ENCODE measurements at places on chromosomes 1 and 21.

GRCh38 chr1:237981223-237981622, 90.5 kb upstream of the ZP4 start:
- DNase-seq, result no peak

GRCh38 chr1:235642943-235643371, 6.6 kb downstream of the GNG4 start:
- no peak for DNase-seq

DNA sequence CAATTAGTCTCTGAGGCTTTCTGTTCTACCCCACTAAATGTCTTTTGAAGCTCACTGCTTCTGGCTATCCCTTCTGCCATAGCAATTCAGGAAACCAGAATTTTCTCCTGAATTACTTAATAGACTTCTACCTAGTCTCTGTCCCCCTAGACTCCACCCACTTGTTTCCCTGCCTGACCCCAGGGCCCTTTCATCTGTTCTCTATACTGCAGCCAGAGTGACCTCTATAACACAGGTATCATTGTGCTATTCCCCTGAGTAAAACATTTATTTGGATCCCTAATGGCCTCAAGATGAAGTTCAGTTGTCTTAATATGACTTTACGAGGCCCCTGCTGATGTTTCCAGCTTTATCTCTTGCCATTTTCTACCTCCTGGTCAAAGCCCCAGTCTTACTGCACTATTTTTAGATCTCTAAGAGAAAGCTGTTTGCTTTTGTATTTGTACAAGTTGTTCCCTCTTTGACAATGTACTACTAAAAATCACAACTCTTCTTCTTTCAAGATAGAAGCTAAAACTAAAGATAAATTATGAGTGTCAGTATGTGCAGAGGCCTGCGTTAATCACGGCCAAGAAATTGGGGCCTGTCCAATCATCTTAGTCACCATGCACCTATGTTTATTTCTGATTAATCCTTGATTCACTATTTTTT, 54.5 kb downstream of the ATP1B1 start:
- DNase-seq, result no peak

- DNase-seq, result no peak
These were observed 29.6 kb downstream of the TSNAX start for GRCh38 chr1:231557898-231558707.

DNA sequence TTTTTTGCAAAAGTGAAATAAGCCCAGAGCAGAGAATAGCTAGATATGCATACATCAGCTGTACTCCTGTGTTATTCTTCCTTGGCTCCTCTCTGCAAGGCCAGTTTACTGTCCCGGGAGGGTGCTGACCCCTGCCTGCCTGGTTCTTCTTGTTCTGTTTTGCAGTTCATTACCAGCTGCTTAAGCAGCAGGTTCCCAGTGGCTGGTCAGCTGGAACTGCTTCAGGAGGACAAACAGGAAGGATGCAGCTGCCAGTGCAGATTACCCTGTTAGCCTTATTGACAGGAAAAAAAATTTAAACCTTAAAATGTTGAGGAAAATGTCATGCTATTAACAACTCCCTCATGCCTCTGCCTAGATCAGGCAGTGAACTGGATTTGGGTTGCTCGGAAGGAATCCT, 16.0 kb upstream of the LRIG2 start:
- no peak for DNase-seq

GRCh38 chr1:226908913-226909312, 31.2 kb upstream of the COQ8A start:
- DNase-seq, result no peak

DNA sequence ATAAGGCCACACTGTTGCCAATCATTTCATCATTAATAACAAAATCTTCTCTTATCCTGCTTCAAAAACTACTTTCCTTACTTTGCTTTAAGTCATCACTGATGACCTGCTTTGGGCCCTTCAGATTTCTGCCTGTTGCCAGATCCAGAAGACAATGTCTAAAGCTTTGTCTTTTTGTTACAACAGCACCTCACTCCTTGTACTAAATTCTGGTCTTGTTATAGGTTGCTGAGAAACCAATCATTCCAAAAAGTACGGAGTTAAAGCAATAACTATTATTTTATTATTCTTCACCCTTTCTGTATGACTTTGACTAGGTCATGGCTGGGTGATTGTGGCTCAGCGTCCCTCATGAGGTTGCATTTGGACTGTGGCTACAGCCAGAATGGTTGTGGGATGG, 633.5 kb downstream of the PTPRU start:
- no peak for DNase-seq

GRCh38 chr1:223683586-223684487, 18.3 kb upstream of the CAPN8 start:
- DNase-seq, result peak; percentile 34

GRCh38 chr21:43853851-43854772, 10.9 kb upstream of the AGPAT3 start:
- DNase-seq, result no peak

- DNase-seq, result no peak
These were observed 121.8 kb downstream of the PLA2G4A start for GRCh38 chr1:186950547-186950946.

DNA sequence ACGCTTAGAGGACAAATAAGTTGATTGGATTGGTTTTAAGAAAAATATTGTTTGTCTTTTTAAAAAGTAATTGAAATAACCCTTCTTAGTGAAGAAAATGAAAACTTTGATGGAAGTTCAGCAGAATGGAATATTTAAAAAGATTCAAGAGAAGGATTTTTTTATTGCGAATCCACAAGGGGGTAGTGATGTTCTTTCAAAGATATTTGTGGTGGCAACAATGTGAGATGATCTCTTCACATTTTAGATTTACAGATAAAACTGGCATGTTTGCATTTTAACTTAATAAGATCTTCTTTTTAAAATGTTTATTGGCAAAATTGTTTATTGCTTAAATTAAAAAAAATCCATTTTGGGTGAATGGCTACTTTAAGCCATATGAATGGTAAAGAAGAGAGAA, 8.9 kb downstream of the CAMTA1 start:
- no peak for DNase-seq

- DNase-seq, result no peak
These were observed 550 bp downstream of the RXFP4 start for GRCh38 chr1:155941845-155942531.

GRCh38 chr1:112997781-112998180, 41.8 kb upstream of the SLC16A1 start:
- DNase-seq, result no peak

- DNase-seq, result peak; percentile 41
These were observed 32.1 kb upstream of the KCNE1 start for GRCh38 chr21:34544032-34544496.

- no peak for DNase-seq
These were observed 63.7 kb downstream of the MRPL37 start for GRCh38 chr1:54263601-54264226.

DNA sequence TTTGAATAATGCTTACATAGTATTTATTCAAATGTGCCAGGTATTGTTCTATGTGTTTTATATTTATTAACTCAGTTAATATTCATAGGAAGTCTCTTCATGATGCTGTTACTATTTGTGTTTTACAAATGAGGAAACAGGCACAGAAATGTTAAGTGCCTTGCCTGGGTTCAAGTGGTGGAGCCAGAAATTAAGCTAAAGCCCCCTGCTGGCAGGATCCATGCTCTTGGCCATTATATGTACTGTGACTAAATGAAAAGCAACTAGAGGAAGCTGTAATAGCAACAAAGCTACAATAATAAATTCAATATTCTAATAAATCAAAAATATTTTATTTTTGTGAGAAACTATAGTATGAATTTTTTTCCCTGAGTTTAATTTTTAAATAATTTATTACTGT, 30.0 kb downstream of the IARS2 start:
- DNase-seq, result peak; percentile 2

DNA sequence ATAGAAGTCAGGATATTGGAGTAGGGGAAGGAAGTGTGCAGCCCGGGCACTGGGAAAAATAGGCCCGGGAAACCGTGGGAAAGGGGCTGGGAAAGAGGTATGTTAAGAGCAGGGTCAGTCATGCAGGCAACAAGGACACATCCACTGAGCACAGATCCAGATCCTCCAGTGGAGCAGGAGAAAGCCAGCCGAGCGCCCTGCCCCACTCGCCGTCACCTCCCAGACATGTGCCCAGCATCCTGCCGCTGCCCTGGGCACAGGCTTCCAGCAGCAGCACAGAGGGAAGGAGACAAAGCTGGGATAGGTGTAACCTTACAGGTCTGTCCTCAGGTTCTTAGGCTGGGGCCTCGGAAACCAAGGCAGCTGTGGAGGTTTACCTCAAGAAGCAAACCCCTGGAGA, 64.2 kb downstream of the FAM163A start:
- no peak for DNase-seq

- no peak for DNase-seq
These were observed 197.6 kb upstream of the DMRTA2 start for GRCh38 chr1:50620680-50621329.

- DNase-seq, result no peak
These were observed 60.4 kb downstream of the KCNN3 start for GRCh38 chr1:154809436-154810413.

DNA sequence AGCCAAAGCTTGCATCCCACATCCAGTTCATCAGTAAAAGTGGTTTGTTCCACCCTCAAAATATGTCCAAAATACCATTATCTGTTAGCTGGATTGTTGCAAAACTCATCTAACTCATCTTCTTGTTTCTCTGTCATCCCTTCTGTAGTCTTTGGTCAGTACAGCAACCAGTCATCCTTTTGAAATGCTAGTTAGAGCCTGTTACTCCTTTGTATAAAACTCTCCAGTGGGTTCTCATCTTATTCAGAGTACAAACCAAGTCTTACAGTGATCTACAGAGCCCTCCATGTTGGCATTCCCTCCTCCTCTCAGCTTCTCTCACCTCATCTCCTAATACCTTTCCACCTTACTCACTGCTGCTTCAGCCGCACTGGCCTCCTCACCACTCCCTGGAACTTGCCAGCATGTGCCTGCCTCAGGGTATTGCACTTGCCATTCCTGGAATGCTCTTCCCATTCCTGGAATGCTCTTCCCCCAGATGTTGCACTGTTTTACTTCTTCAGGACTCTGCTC, 70.6 kb downstream of the LAMC1 start:
- no peak for DNase-seq

- peak; percentile 81 for DNase-seq
These were observed at the start of gene CHAF1B for GRCh38 chr21:36385233-36386030. TSS of gene CHAF1B (plus strand) at chr21:36385392. CDS start at chr21:36386137, 745 bp downstream.

DNA sequence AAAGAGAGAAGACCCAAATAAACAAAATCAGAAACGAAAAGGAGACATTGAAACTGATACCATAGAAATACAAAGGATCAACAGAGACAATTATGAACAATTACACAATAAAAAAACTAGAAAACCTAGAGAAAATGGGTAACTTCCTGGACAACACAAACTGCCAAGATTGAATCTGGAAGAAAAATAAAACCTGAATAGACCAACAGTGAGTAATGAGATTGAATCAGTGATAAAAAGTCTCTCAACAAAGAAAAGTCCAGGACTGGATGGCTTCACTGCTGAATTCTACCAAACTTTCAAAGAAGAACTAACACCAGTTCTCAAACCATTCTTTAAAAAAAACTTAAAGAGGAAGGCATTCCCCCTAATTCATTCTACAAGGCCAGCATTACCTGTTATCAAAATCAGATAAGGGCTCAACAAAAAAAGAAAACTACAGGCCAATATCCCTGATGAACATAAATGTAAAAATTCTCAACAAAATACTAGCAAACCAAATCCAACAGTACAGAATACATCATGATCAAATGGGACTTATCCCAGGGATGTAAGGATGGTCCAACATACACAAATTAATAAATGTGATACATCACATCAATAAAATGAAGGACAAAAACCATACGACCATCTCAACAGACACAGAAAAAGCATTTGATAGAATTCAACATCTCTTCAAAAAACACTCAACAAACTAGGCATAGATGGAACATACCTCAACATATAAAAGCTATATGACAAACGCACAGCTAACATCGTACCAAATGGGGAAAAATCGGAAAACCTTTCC, 119.9 kb downstream of the ACBD6 start:
- no peak for DNase-seq

- DNase-seq, result no peak
These were observed 22.2 kb downstream of the FNDC5 start for GRCh38 chr1:32848354-32849063.

DNA sequence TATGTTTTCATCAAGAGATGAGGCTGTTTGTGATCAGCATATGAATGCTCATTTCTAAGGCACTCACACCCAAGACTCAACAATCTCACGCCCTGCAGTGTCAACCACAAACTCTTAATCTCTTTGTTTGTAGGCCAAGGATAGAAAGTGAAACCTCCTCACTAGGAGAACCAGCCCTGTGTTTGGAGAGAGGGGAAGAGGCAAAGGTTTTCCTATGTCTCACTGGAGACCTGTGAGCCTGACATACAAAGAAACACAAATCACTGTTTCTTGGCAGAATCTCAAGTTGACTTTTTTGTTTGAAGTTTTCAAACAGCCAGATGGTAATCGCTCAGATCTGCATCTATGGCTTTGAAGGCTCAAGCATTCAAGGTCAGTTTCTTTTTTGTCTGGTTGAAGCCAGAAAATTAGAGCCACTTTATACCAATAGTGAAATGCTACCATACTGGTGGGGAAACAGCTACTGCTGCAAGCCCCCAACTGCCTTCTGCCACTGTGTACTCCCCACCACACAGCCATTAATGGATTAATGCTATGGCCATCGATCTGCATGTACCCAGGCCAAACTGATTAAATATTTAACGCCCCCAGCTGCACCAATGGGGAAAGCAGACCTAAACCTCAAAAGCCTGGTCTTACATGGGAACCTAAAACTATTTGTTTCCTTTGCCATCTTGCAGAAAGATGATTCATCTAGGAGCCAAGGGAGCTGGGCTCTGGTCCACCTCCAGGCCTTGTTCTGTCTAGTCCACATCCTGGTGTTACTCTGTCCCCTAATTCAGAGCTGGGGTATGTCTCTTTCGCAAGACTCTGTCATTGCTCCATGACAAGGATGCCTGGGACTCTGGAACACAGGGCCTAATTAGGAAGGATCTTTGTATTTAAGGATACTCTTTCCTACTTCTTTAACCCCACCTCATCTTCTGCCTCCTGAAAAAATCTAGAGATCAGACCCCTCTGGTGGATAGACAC, 16.3 kb downstream of the PDZK1 start:
- no peak for DNase-seq

DNA sequence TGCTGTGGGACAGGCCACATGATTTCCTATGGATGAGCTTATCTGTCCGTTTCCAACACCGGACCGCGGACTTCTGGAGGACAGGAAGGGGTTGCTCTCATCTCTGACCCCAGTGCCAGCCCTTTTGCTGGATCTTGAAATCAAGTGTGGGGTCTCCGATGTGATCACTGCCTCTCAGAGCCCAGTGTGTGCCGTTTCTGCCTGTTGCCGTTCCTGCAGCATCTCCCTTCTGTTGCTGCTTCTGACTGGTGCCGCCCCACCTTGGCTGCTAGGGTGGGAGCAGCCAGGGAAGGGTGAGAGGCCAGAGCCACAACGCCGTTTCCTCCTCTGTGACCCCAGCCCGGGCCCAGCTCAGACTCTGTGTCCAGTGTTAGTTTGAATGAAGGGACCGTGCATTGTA, 67.3 kb upstream of the WNT4 start:
- DNase-seq, result no peak

GRCh38 chr1:115595279-115596079, 46.3 kb upstream of the VANGL1 start:
- peak; percentile 69 for DNase-seq

Data from stimulated activated CD4-positive, alpha-beta T cell treated with anti-CD3 and anti-CD28 coated beads, Interleukin-4, amount 100 ng/mL, for 48 hours (primary cell).